ENCODE measurements at places on chromosomes 2 and 18. TPM values are rescaled to one million over a fixed set of nuclear protein-coding genes. Genes with fewer than 3 reads are reported as not detected.

Gene TUBB8B
- not detected for total RNA-seq

- DNase-seq, result no peak
- H3K36me3 ChIP-seq, result no peaks in the 10 kb centered on the region
- H3K4me3 ChIP-seq, result no peak overlapping the region
- H3K4me1 ChIP-seq, result no peaks in the 10 kb centered on the region
These were observed 102.0 kb upstream of the LRATD1 start for GRCh38 chr2:14530506-14530905.

- peaks cover 15% of the 10 kb centered on the region for H3K27me3 ChIP-seq
- DNase-seq, result no peak
- H3K36me3 ChIP-seq, result no peaks in the 10 kb centered on the region
- no peak overlapping the region for H3K27ac ChIP-seq
- H3K4me1 ChIP-seq, result peaks cover 27% of the 10 kb centered on the region
These were observed 42.0 kb downstream of the EPHA4 start for GRCh38 chr2:221529943-221530652.

Gene VIL1
- total RNA-seq, result not detected

Gene COLEC11
- 0.11 TPM for total RNA-seq

- no peaks in the 10 kb centered on the region for H3K36me3 ChIP-seq
- no peaks in the 10 kb centered on the region for H3K27me3 ChIP-seq
These were observed 64.3 kb downstream of the HNMT start for GRCh38 chr2:138028538-138028937.
